ENCODE measurements at places on chromosomes 3 and 15. TPM values are rescaled to one million over a fixed set of nuclear protein-coding genes. Genes with fewer than 3 reads are reported as not detected.

MBD4 gene
- total RNA-seq: 29.6 TPM

ALS2CL gene
- total RNA-seq: 6.5 TPM

LRRC31 gene
- total RNA-seq: not detected

ALG3 gene
- total RNA-seq: 38.2 TPM

OR5H1 gene
- not detected for total RNA-seq

CD276 gene
- total RNA-seq: 87.3 TPM

LRRIQ4 gene
- 0.20 TPM for total RNA-seq

PLAAT1 gene
- 25.2 TPM for total RNA-seq

All from SJCRH30 (cell line).